Gastroesophageal sphincter (tissue), 4 donors: ENCODE measurements at places on chromosomes 16 and 17.
A peak's percentile ranks its signal among the peaks of the same experiment; 100 is the strongest.

GRCh38 chr16:55421226-55421625, 57.8 kb upstream of the MMP2 start:
- no peak for ATAC-seq

DNA sequence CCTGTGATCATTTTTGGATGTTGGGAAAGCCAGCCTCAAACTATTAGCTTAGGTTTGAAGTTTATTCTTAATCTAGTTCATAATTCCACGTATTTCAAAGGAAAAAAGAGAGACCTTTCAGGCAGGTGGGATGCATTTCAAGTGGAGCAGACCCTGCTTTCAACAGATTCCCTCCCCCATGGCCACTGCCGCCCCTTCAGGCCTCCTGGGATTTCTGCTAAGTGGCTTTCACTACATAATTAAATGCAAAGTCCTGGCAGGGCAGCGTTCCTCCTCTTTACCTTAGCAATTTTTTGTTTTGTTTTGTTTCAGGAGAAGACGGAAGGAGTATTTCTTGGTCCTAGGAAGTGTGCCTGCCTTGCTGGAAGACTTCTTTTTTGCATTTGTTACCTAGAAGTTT, 36.6 kb downstream of the MAF start:
- no peak for ATAC-seq

- no peak for ATAC-seq
Observed at GRCh38 chr17:56798916-56799315, 34.8 kb downstream of the C17orf67 start.

DNA sequence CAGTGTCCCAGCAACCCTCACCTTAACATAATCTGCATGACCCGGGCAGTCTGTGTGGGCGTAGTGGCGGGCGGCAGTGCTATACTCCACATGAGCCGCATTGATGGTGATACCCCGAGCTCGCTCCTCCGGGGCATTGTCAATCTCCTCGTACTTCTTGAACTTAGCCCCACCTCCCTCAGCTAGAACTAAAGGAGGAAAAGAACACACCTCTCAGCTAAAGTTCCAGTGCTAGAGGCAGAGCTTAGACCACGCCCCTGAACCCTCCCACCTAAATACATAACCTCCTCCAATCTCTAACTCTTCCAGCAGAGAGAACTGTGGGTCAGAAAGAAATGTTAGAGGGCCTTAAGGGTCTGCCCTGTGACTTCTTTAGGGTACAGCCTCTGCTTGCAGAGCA, 855 bp downstream of the TUFM start:
- ATAC-seq = no peak

- ATAC-seq = no peak
Observed at GRCh38 chr17:80927791-80928216, 63.8 kb upstream of the CHMP6 start.

GRCh38 chr17:55451203-55451641, 29.6 kb upstream of the MMD start:
- no peak for ATAC-seq

DNA sequence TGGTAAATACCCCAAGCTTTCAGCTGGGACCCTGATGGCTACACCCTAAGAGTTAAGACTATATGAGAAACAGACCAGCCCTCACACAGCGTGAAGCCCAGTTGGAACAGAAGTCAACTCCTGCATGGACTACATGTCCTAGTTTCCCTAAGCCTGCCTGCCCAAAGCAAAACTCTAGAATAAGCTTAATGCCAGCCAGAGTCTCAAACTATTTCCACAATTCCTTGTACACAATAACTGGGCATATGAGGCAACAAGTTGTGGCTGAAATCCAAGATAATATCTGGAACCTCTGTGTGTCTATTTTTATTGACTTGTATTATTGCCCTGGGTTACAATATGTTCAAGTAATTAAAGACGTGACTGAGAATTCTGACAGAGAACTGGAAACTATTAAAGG, 19.4 kb downstream of the MYH10 start:
- ATAC-seq = no peak

DNA sequence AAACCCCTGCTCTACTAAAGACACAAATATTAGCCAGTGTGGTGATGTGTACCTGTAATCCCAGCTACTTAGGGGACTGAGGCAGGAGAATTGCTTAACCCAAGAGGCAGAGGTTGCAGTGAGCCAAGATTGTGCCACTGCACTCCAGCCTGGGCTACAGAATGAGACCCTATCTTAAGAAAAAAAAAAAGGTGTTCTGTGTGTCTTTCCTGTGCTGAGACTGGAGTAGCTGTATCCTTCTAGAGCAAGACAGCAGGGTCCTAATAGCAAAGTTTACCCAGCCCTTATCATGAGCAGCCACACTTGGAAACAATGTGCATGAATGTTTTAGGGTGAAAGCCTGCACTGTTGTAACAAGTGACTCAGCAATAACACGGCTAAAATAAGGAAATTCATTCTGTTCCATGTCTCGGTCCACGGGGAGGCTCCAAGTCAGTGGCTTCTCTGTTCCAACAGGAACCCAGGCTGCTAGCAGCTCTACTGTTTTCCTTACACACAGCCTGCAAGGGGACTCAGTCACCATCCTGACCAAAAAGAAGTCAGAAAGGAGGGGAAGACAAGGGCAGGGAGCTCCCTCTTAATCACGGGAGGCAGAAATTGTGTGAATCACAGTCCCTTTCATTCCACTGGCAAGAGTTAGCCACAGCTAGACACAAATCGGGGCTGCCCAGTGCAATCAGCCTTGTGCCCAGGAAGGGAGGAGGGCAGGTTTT, 7.1 kb upstream of the SLC5A11 start:
- ATAC-seq = peak; percentile 85

GRCh38 chr17:1713878-1714426, 3.8 kb upstream of the TLCD2 start:
- ATAC-seq = no peak

GRCh38 chr16:19967561-19967960, 82.9 kb upstream of the GPRC5B start:
- no peak for ATAC-seq

DNA sequence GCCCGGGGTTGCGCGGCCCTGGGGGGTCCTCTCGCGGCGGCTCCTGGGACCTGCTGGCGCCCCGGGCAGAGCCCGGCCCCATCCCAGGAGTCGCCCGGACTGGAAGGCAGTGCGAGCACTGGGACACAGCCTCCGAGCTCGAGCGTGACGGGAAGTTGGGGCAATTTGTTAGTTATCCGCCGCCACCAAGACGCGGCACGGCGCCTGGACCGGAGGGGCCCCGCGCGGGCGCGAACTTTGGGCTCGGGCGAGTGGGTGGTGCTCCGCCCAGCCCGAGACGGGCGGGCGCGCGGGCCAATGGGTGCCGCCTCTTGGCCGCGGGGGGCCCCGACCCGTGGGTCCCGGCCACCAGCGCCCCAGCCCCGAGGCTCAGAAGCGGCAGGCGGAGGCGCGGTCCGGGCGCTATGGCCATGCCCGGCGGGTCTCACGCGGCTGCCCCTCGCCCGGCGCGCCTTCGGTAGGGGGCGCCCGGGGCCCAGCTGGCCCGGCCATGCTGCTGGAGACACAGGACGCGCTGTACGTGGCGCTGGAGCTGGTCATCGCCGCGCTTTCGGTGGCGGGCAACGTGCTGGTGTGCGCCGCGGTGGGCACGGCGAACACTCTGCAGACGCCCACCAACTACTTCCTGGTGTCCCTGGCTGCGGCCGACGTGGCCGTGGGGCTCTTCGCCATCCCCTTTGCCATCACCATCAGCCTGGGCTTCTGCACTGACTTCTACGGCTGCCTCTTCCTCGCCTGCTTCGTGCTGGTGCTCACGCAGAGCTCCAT, at the start of gene ADORA2B:
Gene ADORA2B, plus strand, starts transcription at position 372 of the 768 bp plus-strand sequence. Its CDS starts 119 bp downstream, at position 491.
- peak; percentile 79 for ATAC-seq

DNA sequence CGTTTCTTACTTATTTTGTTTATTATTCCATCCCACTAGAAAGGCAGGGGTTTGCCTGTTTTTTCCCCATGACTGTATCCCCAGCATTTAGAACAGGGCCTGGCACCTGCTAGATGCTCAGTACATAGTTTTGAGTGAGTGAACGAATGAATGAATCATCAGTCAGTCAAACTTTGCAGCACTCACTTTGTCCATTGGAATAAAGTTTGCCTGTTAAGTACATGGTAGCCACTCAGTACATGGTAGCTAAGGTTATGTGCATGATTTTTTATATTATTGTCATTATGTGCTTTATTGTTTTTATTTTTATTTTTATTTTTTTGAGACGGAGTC, 88.5 kb downstream of the CMIP start:
- ATAC-seq = no peak

DNA sequence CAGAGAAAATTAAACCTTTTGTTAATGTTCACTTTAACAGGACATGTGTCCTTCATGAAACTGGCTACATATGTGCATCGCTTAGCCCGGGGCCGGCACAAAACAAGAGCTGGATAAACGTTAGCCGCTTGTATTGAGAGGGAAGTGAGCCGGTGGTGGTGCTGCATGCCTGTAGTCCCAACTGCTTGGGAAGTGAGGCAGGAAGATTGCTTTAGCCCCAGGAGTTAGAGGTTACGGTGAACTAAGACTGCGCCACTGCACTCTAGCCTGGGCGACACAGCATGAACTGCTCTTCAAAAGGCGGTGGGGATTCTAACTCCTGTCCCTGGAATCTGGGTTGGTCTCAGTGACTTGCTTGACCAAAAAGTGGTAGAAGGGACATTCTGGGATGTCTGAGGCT, 15.0 kb upstream of the SPHK1 start:
- ATAC-seq = no peak

GRCh38 chr17:35546487-35546886, 9.0 kb upstream of the SLFN12L start:
- no peak for ATAC-seq

DNA sequence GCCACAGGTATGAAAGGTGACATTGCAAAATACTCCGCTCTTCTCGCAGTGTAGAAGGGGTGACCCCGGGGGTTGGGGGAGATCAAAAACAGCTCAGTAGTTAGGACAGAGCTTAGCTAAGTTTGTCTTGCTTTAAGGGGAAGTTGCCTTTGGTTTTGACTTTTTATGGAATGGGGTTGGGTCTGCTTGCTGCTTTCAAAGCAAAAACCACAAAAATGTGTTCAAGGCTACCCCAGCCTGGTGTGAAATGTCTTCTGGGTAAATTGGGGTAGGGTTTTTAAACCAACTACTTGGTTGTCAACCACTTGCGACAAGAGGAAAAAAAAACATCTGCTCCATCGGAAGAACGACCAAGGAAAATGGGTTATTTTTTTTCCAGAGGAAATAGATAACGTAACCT, 6.2 kb downstream of the FUS start:
- no peak for ATAC-seq

DNA sequence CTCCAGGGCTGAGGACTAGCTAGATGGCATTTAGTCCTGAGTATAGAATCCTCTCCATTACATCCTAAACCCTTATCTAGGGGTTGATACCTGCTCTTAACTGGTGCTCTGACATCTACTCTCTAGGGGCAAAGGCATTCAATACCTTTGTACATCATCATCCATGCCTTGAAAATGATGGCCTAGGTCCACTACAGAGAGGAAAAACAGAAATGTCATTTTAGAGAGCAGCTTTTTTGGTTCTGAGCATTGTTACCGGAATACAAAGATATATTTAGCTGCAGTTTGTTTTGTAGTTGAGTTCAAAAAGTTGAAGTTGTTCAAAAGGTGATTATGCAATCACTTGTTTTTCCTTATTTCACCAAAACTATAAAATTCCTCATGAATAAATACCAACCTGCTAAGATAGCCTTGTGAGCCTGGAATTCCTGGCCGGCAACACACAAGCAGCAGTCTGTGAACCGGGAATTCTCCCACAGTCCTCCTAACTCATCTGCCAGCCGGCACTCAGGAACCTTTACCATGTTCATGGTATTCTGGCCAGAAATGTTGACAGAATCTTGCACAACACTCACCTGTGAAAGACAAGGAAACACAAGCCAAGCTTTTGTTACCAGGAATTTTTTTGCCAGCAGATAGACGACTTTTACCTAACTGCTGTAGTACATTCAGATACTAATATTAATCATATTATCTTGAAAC, 35.4 kb downstream of the NXPH3 start:
- ATAC-seq = no peak

DNA sequence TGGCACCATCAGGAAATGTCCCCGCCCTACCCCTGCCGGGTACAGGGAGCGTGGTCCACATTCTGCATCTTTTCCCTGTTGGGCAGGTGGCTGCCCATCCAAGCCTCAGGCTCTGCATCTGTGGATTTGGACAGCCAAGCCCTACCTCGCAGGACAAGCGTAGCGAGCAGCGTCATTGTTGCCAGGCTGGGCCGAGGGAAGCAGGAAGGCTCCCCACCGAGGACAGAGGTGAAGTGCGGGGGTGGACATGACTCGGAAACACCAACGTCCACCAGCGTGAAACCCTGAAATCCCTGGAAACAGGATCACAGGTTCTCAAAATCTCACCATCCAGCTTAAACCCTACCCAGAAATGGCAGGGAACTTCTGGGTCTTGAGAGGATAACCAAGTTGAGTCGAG, 73.6 kb downstream of the SOCS1 start:
- ATAC-seq = no peak

DNA sequence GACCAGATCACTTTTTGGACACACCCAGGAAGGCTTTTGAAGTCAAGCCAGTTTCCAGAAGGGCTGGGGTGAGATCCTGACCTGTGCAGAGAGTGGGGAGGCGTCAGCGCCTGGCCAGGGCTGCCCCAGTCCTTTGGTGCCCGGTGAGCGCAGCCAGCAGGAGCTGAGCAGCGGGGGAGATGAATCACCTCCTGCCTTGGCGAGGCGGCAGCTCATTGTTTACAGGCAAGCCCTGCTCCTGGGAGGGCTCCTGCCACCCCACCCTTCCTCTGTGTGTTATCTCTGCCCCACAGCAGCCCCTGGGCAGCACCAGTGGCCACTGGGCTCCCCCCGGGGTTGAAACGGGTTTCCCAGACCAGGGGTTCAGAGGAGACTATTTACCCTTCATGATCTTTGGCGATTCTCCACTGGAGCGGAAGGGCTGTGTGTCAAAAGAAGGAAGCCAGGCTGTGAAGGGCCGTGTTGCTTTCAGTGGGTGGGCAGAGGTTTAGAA, 14.1 kb upstream of the ITGB4 start:
- ATAC-seq = peak; percentile 83

GRCh38 chr16:79810449-79811189, 210.1 kb upstream of the MAF start:
- no peak for ATAC-seq

DNA sequence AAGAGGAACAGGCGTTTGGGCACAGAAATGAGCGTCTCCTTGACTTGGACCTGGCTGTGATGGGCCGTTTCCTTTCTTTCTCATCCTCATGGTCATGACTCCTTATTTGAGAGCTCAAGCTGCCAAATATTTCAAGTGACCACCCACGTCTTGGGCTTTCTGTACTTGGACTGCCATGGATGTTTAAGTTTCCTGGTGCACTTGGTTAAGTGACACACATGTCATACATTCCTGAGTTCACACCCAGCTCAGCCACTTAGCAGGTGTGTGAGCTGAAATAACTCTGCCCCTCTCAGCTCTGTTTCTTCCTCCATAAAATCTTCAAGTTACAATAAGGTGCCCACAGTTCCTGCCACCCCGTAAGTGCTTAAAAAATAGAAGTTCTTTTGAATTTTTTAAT, 114.5 kb downstream of the CLEC16A start:
- no peak for ATAC-seq

DNA sequence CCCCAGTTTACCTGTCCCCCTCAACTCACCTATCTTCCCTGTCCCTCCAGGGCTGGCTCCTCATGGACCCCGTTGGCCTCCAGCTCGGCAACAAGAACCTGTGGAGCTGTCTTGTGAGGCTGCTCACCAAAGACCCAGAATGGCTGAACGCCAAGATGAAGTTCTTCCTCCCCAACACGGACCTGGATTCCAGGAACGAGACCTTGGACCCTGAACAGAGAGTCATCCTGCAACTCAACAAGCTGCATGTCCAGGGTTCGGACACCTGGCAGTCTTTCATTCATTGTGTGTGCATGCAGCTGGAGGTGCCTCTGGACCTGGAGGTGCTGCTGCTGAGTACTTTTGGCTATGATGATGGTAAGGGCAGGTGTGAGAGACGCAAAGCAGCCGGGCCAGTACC, 31.3 kb downstream of the NLRC5 start:
- ATAC-seq = no peak

GRCh38 chr17:33242375-33243124, 50.5 kb downstream of the ASIC2 start:
- ATAC-seq = no peak
